ENCODE measurements at places on chromosomes 13 and 19.

GRCh38 chr19:1811472-1811894, 593 bp downstream of the ATP8B3 start:
- peak; percentile 31 for DNase-seq

DNA sequence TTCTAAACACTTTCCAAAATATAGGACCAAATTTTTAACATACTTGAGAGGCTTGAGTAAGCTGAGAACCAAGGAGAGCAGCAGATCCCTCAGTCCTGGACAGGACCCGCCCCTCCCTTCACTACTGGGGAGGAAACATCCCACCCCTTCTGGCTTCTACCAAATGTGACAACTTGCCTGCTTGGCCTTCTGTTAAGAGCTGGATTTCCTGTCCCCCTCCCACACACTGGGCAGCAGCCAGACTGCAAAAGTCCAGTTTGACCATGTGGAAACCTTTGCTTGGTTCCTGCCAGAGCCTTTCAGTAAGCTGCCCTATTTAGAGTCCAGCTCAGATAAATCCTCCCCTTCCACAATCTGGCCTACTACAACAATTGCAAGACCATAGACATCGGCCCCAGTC, 84.3 kb downstream of the FGF14 start:
- DNase-seq = no peak

DNA sequence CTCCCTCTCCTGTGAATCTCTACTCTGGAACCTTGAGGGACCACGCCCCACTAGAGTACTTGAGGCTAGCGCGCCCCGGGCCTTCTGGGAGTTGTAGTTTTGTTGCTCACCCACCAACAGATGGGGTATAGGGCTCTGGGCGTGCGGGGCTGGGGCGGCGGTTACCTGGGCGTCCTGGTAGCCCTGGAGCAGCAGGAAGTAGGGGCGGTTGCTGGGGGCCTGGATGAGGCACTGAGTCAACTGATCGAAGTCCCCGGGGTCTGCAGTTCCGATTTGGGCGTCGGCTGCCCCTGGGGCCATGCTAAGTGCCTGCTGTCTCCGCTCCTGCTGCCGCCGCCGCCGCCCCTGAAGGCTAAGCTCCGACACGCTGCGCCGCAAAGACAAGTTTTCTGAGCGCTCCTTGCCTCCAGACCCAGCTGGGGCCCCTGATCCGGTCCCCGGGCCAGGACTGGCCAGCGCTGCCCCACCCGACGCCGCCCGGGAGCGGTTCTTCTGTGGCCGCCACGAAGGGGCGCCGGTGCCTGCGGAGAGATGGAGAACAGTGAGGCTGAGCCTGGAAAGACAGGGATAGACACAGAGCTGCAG, 5.3 kb downstream of the RASIP1 start:
- DNase-seq = no peak

GRCh38 chr13:78993792-78994191, 334.8 kb upstream of the OBI1 start:
- no peak for DNase-seq

DNA sequence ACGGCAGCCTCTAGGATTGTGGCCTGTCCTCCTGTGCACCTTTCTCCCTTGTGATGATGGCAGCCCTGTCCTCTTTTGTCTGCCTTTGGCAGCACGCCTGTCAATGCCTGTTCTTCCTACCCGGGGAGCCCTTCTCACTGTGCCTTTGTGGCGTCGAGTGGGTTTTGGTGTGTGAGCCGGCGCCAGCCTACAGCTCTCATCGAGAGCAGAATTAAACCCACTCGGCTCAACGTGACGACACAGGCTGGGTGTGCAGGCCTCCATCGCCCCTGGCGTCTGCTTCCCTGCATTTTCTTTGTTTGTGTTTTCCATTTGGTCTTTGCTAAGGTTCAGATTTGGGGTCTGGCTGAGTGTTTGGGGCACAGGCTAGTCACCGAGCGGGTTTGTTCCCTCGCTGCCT, 34.4 kb downstream of the AP1M1 start:
- no peak for DNase-seq

- DNase-seq = peak; percentile 79
These were observed 2.2 kb upstream of the ZNF665 start for GRCh38 chr19:53195265-53195903.

DNA sequence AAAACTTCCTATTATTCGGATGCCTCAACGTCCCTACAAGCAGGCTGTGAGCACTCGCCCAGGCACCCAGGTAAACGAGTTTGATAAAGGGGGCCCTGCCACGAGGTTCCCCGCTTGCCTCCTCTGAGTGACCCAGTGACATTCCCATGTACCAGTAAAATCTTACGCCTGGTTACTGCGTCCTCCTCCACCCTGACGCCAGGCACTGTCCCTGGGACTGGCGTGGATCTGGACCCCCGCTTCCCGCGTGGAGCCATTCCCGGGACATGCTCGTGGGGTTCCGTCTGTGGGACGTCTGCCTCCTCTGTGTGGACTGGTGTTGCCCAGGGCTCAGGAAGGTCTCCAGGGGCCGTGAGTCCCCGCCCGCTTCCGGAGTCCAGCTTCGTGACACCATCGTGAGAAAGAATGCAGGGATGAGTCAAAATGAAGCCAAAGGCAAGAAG, 407 bp upstream of the ZNF550 start:
- DNase-seq = no peak

DNA sequence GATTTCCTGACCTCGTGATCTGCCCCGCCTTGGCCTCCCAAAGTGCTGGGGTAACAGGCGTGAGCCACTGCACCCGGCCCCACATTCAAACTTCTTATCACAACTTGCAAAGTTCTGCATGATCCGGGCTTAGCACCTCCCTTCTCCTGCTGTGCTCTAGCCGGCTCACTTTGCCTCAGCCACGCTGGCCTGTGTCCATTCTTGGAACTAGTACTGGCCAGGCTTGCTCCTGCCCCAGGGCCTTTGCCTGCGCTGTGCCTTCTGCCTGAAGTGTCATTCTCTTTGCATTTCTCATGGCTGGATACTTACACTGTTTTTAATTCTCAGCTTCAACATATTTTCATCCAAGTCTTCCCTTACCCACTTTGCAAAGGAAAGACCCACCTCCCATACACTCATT, 29.9 kb downstream of the CACNG6 start:
- no peak for DNase-seq

DNA sequence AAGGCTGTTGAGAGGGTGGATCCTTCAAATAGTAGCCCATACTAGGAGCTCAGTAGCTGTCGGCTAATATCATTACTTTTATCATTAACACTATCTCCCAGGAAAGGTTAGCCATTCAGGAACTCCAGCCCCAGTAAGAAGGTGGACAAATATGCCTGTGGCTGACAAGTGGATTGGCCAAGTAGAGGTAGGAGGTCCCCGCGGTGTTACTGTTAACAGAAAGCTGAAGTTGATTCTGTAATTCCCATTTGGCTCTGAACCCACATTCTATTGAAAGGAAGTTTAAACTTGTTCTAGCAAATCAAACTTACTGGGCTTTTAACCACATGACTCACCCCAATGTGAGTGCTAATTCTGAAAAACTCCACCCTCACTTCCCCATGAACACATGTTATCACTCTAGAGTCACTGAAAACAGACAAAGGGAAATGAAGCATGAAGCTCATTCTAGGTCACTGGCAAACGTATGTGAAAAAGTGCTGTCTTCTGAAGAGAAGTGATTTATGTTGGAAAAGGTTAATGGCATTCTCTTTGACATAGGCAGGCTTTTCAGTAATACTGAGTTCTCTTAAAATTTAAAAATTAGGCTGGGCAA, 273.5 kb downstream of the FGF14 start:
- no peak for DNase-seq

- no peak for DNase-seq
These were observed 13.2 kb upstream of the EIF3G start for GRCh38 chr19:10132905-10133304.

GRCh38 chr19:28148554-28148953, 1064.4 kb downstream of the UQCRFS1 start:
- no peak for DNase-seq

GRCh38 chr13:99907038-99907437, 64.5 kb downstream of the ZIC5 start:
- no peak for DNase-seq

DNA sequence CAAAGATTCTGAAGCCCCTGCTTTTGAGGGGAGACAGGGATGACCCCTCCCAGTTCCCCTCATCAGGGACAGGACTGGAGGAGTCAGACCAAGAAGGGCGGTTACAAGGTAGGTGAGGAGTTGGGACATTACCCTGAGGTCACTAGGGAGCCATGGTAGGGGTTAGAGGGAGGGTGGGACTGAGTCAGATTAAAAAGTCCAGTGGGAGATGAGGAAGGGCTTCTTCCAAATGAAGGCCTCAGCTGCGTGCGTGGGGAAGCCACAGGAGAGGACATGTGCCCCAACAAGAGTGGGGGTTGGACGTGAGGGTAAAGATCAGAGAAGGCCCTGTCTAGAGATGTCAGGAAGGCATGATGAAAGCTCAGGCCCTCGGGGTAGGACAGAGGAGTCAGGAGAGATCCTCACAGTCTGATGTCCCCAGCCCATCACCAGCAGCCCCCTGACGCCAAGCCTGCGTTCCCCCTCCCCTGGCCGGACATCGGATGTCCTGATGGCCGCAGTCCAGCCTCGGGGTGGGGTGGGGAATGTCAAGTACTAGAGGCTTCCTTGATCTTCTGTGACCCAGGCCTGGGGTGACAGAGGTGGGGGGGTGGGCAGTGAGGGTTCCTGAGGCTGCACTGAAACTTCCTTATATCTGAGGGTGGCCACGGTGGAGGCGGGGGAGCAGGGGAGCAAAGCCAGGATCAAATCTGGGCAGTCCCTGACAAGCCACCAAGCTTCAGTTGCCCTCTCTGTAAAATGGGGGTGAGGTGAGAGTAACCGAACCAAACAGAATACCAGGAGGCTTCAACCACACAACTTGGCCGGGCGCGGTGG, 6.5 kb upstream of the MFSD12 start:
- DNase-seq = no peak

Measured in CD4-positive, alpha-beta T cell treated with Interleukin-15 for 1 hour (primary cell).